ENCODE measurements at places on chromosomes 12 and 14.
A peak's percentile ranks its signal among the peaks of the same experiment; 100 is the strongest.

DNA sequence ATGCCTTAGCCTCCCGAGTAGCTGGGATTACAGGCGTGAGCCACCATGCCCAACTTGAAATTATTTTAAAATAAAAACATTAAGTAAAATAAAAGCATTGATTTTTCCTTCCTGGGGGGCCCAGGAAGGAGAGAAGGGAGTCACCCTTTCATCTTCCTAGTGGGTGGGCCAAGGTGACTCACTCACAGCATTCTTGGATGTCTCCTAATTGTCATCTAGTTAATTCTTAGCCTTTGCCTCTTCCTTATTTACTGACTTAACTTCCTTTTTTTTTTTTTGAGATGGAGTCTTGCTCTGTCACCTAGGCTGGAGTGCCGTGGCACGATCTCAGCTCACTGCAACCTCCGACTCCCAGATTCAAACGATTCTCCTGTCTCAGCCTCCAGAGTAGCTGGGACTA lies 29.2 kb downstream of the TMEM120B start:
- no peak for DNase-seq

DNA sequence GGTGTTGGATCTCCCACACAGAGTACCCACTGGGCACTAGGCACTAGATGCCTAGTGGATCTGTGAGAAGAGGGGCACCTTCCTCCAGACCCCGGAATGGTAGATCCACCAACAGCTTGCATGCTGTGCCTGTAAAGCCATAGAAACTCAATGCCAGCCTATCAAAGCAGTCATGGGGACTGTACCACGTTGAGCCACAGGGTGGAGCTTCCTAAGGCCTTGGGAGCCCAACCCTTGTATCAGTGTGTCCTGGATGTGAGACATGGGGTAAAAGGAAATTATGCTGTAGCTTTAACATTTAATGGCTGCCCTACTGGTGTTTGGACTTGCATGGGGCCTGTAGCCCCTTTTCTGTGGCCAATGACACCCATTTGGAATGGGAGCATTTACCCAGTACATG lies 1024.9 kb downstream of the TMEM121 start:
- no peak for DNase-seq

DNA sequence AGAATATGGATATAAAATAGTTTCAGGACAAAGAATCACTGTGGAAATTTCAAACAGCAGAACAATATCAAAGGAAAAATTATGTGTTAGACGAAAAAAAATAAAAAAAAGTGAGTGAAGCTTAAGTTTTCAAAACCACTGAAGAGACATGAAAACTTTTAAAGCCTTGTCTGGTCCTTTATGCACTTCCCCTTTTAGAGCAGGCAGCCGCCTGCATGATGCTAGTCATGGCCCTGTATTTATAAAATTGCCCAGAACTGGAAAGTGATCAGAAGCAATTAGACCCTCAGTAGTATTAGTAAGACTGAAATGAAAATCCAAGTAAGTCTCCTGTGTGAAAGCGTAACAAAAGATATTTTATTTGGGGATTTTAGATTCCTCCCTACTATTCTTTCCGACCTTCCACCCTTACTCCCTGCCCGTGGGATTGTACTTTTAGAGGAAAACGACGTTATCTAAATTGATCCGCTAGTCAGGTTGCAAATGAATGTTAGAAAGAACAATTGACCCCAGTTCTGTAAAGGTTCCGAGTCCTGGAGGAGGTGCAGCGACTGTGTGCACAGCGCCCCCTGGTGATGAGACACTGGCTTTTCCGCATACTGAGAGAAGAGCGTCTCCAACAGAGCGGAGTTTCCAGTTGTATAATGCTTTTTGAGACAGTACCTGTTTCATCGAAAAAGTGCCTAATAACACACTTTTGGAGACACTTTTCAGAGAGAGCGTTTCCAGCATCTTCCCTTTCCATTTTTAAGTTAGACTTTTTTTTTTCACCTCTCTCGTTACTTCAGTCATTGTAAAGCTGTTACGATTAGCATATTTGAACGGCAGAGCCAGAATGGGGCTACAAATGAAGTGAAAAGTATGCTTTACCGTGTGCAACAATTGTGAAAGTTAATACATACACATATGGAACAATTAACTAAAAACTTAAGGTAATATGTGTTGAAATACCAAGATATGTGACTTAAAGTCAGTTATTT lies 12.4 kb downstream of the MGST1 start:
- peak; percentile 39 for DNase-seq

DNA sequence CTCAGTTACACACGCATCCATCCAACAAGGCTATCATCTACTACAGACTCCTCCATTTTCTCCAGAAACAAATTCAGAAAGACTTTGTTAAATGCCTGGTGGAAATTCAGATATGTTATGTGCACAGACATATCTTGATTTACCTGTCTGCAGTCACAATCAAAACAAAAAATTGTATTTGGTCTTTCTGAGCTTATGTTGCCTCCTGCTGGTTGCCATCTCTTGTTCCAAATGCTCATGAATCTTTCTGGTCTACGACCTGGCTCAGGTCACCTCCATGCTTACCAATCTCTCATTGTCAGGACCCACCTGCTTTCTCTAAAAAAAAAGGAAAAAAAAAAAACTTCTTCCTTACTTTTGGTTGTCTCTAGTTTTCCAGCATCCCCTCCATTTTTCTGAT lies 169.2 kb upstream of the PLXNC1 start:
- DNase-seq: peak; percentile 16

DNA sequence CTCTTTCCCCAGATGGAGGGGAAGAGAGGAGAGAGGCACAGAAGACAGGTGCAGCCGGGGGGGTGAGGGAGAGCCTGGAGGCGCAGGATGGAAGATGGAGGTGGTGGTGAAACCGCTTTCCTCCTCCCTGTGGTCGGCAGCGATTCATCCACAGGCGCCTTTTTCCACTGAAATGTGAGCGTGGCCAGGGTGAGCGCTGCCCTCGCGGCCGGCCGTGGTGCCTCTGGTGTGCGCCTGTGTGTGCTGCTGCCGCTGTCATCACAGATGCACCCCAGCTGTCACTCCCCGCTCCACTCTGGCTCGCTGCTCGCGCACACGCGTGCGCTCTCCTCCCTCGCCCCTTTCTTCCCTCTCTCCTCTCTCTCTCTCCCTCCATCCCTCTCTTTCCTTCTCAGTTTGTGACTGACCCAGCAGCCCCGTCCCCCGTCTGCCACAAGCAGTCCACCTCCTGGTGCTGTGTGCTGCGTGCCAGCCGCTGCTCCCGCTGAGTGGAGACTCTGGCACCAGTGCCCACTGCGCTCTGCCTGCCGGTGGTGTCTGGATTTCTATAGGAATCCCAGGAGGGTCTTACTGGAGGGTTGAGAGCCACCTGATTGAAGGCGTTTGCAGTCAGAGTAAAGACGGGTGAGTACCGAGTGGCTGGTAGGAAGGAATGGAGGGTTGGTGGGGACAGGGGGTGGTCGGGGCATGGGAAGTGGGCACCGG lies at the start of gene LRTM2:
TSS of gene LRTM2 (plus strand) at position 375 of the 705 bp plus-strand sequence. CDS start 7,584 bp downstream, outside the sequence.
- no peak for DNase-seq

GRCh38 chr14:23432946-23433345 lies 2.5 kb downstream of the MYH7 start:
- DNase-seq: no peak

DNA sequence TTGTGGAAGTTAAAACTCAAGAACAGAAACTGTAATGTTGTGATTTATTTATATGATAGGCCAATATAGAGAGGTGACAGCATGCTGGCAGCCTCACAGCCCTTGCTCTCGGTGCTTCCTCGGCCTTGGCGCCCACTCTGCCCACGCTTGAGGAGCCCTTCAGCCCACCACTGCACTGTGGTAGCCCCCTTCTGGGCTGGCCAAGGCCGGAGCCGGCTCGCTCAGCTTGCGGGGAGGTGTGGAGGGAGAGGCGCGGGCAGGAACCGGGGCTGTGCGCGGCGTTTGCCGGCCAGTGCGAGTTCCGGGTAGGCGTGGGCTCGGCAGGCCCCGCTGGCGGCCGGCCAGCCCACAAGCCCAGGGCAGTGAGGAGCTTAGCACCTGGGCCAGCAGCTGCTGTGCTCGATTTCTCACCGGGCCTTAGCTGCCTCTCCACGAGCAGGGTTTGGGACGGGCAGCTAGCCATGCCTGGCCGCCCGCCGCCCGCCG lies 65.8 kb upstream of the SLC8A3 start:
- peak; percentile 3 for DNase-seq

- DNase-seq: no peak
Measured at GRCh38 chr12:22051114-22051698, 5.2 kb downstream of the CMAS start.

DNA sequence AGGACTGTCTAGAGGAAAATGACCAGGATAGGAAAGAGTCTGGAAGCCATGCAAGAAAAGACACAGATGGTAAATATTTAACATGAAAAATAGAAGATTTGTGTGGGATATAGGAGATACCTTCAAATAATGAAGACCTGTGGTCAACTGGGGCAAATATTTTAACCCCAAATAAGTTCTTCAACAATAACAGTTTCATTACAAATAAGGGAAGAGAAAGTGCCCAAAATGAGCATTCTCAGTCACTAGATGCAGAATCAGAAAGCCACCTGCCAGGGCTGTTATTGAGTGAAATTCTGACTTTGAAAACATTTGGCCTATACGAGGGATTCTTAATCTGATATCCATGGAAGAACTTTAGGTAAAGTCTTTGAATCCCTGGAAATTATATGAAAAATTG lies 231.2 kb upstream of the PLEKHG7 start:
- peak; percentile 9 for DNase-seq

DNA sequence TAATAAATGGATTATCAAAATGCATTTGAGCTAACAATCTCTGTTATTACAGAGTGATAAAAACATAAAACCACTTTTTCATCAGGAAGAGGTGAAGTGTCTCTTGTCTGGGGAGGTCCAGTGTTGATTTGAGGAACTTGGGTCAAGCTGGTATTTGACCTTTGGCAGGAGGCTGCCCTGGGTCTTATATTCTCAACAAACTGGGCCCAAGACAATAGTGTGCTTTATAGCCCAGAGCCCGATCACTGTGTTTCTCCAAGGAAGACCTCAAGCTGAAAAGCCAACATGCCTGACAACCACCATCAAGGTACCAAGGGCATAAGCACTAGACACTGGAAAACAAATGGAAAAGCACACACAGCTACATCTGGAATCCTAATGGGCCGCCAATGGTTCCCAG lies 137.0 kb downstream of the SLC25A21 start:
- DNase-seq: no peak

DNA sequence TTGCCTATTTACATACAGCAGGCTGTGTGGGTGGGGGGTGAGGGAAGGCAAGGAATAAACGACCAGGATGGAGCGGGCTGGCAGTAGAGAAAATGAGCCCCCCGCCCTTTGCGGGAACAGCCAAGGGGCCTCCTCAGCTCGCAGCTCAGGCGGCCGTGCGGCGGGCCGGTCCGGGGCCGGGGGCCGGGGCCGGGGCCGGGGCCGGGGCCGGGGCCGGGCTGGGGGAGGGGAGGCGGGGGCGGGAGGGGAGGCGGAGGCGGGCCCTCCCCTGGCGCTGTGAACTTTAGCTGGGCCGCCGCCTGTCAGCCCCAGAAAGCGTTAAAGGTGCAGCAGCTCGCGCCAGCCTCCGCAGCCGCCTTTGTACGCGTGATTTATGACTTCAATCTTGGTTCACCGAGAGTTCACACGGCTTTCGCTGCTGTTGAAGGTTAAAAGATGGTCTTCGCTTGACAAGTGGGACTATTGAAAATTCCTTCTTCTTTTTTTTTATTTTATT lies 28.8 kb downstream of the HOXC4 start:
- DNase-seq: peak; percentile 23

- DNase-seq: no peak
Measured at GRCh38 chr14:85601246-85601645, 71.3 kb downstream of the FLRT2 start.

DNA sequence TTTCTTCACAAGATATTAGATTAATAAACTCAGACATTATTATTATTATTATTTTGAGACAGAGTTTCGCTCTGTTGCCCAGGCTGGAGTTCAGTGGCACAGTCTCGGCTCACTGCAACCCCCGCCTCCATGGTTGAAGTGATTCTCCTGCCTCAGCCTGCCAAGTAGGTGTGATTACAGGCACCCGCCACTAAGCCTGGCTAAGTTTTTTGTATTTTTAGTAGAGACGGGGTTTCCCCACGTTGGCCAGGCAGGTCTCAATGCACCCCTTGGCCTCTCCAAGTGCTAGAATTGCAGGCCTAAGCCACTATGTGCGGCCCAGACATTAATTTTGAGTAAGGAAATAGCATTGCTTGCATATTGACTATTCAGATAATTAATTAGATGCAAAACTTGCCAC lies 554.9 kb upstream of the LRFN5 start:
- DNase-seq: no peak

- DNase-seq: no peak
Measured at GRCh38 chr12:132403636-132404434, 74.4 kb upstream of the GALNT9 start.

- no peak for DNase-seq
Measured at GRCh38 chr12:13566292-13566691, 369.8 kb downstream of the EMP1 start.

DNA sequence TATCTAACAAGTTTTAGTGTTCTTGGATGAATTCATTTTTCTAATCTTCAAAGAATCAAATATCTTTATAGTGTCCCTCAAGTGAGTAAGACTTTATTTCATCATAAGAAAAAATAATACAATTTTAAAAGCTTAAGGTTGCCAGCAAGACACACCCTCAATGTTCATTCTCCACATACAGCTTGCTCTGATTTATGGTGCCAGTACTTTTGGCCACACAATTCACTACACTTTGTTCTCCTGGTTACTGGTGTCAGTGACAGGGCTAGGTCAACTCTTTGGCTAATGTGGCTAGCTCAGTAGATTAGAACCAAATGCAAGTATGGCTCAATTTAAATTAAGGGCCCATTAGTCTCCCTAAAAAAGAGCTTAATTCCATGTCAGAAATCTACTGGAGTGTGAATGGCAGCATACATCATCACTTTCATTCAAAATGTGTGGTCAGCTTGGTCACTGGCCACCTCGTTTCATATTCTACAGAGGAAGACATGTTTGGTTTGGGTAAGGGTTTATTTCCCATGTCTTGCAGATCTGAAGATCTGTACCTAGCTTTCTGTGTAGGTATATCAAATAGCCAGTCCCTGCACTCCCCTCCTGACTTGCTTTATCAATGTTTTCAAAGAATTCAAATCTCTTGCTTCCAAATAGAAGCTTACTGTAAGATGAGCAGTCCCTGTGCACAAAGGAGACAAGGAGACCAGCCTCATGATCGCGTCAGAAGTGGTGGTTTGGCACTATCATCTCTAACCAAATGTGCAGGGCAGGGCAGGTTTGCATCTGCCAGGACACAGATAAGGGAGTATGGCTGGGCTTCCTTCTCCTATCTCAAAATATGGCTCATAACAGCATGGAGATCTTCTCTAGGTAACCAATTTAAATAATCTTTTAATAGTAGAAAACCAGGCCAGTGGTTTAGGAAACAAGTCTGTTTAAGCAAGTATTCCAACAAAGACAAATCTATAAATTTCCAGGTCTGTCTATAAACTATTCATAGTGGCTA lies 31.3 kb downstream of the HECTD4 start:
- no peak for DNase-seq

- no peak for DNase-seq
Measured at GRCh38 chr12:92261071-92261470, 115.4 kb upstream of the BTG1 start.

DNA sequence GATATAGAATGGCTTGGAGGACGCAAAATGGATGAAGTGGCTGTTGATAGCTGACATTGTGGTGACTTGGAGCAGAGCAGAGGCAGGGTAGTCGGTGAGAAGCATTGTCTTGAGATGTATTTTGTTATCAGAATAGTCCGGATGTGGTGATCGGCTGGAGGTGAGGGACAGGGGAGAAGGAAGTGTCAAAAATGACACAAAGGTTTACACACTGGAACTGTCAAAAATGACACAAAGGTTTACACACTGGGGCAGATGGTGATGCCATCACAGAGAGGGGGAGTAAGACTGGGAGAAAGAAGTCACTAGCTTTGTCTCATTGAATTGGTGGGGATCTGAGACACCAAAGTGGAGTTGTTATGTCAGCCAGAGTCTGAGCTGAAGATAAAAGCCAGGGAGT lies 30.1 kb downstream of the CDKL1 start:
- DNase-seq: no peak

GRCh38 chr14:71050227-71050823 lies 143.1 kb downstream of the PCNX1 start:
- peak; percentile 8 for DNase-seq
